ENCODE measurements at places on chromosomes 2 and 18.

DNA sequence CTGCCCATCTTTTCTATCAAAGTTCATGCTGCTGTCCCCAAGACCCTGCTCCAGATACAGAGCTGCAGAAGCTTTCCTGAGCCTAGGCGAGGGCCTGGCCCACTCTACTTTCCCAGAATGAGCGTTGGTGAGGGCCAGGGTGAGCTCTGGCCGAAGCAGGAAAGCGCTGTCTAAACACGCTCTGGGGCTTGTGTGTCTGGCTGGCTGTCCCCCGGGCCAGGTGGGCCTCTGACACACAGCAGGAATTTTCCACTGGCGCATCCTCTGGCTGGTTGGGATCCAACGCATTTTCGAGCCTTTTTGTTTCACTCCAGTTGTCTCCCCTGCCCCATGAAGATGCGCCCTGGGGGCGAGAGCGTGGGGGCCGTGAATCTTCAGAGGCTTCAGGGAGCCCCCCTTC is 17.8 kb upstream of the KCNK3 start:
- DNase-seq, result no peak

DNA sequence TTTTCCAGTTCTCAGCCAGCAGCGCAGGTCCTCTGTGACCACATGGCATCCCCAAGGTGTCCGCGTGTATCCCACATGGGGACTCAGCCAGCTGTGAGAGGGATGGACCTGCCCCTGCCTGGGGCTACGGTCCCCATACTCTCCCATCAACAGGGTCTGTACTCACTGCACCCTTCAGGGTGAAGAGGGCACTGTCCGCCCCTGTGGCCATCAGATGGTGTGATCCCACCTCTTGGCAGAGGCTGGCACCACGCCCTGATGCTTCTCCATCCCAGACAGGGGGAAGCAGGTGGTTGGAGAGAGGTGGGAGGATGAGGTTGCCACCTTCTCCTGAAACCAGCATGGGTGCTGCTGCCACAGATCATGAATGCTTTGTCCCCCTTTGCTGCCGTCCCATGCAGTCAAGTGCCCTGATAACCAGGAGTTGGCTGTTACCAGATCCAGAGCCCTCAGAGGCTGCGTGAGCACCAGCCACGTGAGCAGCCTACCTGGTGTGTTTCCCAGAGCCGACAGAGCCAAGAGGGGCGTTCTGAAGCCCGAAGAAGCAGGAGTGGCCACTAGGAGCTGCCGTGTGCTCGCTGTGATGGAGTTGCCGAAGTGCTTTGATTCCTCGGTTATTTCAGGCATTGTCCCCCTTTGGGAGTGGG is 93.9 kb downstream of the SH3RF3 start:
- DNase-seq, result no peak

DNA sequence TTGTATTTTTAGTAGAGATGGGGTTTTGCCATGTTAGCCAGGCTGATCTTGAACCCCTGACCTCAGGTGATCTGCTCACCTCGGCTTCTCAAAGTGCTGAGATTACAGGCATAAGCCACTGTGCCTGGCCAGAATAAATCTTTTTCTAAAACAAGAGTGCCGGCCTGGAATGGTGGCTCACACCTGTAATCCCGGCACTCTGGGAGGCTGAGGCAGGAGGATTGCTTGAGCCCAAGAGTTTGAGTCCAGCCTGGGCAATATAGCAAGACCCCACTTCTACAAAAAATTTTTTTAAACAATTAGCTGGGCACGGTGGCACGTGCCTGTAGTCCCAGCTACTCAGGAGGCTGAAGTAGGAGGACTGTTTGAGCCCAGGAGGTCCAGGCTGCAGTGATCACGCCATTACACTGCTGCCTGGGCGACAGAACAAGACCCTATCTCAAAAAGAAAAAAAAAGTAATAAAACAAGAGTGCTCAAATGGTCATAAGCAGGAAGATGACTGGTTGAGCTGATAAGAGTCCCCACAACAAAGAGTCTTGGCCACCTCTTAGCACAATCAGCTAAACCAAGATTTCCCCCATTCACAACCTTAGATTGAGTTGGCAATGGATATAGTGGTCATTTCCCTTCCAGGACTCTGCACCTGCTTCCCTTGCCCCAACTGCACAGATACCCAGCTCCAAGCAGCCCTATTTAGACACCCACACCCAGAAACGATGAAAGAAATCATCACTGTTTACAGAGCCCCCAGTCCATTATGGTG is 5.8 kb upstream of the UCN start:
- DNase-seq, result no peak

- DNase-seq, result no peak
Measured at GRCh38 chr2:161031511-161031910, 128.7 kb upstream of the TANK start.

DNA sequence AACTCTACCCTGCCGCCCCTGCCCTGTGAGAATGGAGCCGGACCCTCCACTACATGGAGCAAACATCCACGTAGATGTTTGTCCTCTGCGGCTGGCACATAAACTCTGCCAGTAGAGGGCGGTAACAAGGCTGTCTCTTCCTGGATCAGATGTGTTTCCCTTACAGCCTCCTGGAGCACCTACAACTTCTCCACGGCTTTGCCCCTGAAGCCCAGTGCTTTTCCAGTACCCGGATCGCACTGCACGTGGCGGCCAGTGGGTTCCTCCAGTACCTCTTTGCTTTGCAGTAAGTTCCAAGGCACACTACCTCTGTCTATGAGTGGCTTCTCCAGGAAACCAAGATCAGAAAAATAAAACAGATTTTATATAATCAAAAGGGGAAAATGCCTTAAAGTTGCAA is 651.3 kb downstream of the DCDC2C start:
- DNase-seq, result no peak

DNA sequence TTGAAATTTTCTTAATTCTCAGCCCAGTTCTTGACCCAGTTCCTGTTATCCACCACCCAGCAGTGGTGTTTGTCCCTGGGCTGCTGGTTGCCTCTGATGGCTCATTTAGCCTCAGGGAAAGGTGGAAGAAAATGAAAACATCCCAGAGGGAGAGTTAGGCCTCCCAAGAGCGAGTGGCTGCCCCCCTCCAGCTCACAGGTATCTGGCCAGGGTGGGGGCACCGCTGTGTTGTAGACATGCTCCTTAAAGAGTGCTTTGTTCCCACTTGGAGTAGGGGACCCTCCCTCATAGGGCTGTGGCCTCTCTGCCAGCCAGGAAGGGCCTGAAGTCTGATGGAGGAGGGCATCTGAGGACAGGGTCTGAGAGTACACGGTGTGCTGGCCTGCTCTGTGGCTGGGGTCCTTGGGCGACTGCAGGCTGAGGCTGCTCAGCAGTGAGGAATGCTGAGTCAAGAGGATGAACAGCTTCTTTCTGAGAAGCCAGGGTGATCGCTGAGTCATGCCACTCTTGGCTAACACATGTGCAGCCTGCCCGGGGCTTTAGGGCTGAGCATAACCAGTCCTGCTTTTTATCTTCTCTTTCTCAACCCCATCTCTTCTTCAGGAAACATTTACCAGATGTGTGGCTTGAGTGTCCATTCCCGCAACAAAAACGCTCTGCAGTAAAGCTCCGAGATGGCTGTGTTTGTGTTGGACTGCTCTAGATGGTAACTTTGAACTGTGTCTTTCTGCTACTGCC is 72.3 kb downstream of the IL1R2 start:
- DNase-seq, result no peak

GRCh38 chr18:37483221-37483971 is 82.2 kb downstream of the CELF4 start:
- DNase-seq, result no peak

DNA sequence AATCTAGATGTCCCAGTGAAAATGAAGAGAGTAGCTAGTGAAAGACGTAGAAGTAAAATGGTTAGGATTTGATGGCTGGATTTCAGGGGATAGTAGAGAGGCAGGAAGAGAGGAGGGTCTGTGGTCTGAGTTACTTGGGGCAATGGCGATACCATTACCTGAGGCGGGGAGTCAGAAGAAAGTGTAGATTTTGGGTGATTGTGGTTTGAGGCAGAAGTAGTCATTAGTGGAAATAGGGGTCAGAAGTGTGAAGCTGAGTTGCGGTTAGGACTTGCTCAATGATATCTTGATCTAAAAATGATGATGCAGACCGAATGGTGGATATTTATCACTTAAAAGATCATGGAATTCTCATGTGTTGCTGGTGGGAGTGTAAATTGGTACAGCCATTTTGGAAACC is 41.0 kb downstream of the CEP192 start:
- DNase-seq, result no peak

- DNase-seq, result no peak
Measured at GRCh38 chr2:61117534-61117933, 44.5 kb upstream of the C2orf74 start.

- no peak for DNase-seq
Measured at GRCh38 chr2:212864186-212864585, 287.2 kb downstream of the IKZF2 start.

- no peak for DNase-seq
Measured at GRCh38 chr2:161161074-161161706, 962 bp downstream of the TANK start.

GRCh38 chr2:29763371-29763770 is 158.0 kb downstream of the ALK start:
- no peak for DNase-seq

- no peak for DNase-seq
Measured at GRCh38 chr2:174826051-174826450, 61.8 kb upstream of the CHRNA1 start.

DNA sequence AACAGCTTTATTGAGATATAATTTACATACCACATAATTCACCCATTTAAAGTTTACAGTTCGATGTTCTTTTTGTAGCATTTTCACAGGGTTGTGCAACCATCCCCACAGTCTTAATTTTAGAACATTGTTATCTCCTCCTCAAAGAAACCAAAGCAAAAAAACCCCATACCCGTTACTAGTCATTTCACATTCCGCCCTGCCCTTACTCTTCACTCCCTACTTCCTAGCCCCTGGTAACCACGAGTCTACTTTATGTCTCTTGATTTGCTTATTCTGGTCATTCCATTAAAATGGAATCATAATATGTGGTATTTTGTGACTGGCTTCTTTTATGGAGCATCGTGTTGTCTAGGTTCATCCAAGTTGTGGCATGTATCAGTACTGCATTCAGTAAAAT is 137.7 kb downstream of the TANC1 start:
- no peak for DNase-seq

DNA sequence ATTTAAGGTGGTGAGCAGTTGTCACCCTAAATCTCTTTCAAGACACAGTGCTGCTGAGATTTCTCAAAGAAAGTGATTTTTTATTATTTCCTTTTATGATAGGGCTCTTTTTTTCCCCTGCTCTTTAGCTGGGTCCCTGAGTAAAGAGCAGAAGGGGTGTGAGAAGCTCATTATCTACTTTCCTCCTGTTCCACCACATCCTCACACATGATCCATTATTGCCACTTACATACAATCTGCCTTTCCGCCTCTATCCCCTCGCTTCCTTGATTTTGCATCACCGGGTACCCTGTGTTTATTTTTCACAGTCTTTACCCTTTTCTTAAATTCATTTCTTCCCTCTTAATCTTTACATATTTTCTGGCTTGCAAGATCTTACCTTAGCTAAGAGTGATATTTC is 93.9 kb upstream of the CCDC85A start:
- DNase-seq, result no peak

DNA sequence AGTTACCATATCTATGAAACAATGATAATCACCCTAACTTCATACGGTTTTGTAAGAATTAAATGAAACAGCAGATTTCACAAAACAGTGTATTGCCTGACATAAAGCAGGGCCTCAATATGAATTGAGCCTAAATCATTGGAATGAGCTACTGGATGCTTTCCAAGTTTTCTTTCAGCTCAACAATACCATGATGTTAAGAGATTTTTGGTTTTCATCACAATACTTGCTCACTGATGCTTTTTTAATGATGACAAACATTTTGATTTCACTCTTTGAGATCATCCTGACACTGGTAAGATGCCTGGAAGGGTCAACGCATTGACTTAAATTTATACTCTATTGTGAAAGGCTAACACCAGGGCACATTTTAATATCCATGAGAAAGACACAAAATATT is 377.5 kb downstream of the ZNF521 start:
- DNase-seq, result no peak

DNA sequence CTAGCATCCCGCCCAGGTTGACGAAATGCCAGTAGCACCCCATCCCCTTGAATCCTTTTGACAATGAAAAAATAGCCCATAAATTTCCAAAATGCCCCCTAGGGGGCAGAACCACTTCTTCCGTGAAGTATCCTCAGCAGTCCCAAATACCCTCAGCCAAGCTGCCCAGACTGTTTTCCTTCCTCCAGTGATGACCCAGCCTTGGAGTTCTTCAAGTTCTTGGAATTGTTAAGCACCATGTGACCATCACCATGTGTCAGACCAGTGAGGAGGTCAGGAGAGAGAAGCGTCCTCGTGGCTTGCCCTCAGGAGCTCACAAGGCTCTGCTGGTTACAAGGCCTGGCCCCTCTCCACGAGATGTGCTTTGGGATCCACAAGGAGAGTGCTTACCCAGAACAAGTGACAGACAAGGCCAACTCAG is 1.4 kb upstream of the SLC23A3 start:
- no peak for DNase-seq

DNA sequence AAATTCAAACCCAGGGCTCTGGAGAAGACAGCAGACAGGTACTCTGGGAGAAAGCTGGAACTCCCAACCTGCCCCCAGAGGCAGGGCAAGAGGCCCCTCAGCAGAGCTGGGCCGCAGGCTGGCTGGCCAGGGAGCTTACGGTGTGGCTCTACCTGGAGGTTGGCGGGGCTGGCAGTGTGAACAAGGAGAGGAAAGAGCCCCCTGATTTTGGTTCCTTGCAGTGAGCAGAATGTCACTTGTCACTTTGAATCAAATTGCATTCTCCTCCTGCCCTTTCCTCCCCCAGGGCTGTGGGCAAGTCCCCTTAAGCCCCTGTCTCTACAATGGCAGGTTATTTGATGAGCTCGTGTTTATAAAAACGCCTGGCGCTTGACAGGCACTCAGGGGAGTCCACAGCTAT is 32.6 kb downstream of the MYO7B start:
- DNase-seq, result no peak

- DNase-seq, result no peak
Measured at GRCh38 chr2:85158559-85159273, 25.5 kb downstream of the TCF7L1 start.

DNA sequence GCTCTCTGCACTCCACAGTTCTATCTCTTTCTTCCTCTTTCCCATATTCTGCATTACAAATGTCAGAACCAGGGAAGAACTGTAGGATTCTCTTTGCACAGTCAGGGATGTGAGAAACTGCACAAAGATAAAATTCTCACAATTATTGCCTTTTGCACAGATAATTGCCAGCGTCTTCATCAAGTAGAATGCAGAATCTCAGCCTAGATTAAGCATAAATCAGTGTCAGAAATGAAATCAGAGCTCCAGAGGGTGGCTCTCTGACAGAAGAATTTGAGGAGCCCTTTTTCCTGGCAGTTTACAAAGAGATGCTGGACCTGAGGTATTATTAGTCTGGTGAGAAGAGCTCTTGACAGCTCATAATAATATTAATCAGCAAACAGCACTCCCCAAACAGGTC is 173.1 kb downstream of the PTH2R start:
- no peak for DNase-seq

- DNase-seq, result no peak
Measured at GRCh38 chr2:225025917-225026571, 16.2 kb downstream of the DOCK10 start.

- DNase-seq, result no peak
Measured at GRCh38 chr2:233000886-233001750, 11.9 kb downstream of the NGEF start.

GRCh38 chr18:49169037-49169521 is 218.3 kb upstream of the SMAD7 start:
- DNase-seq, result no peak

GRCh38 chr2:10119601-10120157 is 2.9 kb upstream of the RRM2 start:
- DNase-seq, result no peak

- no peak for DNase-seq
Measured at GRCh38 chr18:5461041-5461440, 82.8 kb downstream of the EPB41L3 start.
